ENCODE measurements at places on chromosomes 2 and 18. TPM values are rescaled to one million over a fixed set of nuclear protein-coding genes. Genes with fewer than 3 reads are reported as not detected.

Gene SEPTIN10
- 57.9 TPM for total RNA-seq

Gene PAIP2B
- total RNA-seq = 99.5 TPM

Gene NMUR1
- total RNA-seq = 0.21 TPM

Gene IL1A
- not detected for total RNA-seq

DNA sequence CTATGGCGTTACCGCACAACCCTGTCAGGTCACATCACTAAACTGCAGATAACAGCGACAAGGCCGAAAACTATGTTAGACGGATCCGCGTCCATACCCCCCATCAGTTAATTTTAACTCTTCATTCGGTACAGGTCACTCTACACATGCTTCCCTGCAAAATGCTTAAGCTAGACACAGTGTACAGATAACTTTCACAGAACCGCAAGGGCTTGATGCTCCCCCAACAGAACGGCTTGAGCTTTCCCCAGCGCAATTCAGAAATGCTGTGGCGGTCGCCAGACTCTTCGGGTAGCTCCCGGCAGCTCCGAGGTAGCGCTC, 283 bp upstream of the RBBP8 start:
- H3K4me3 ChIP-seq = peak overlapping the region; percentile 94
- H3K36me3 ChIP-seq = peaks cover 7% of the 10 kb centered on the region
- H3K27me3 ChIP-seq = no peaks in the 10 kb centered on the region

DNA sequence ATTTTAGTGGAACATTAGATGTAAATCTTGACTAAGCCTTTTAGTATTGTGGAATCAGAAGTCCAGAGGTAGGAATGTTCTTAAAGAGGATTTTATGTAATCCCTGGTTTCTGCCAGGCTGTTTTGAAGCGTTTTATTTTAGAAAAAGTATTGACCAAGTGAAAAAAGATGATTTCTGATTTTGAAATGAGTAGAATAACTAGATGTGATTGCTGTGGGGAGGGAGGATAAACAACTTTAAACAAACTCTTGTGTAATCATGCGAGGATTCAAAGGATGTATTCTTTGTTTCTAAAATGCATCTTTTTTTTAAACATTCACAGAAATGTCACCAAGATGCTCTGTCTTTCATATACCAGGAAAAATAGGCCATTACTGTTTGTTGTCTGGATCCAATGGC, 53.9 kb downstream of the PHLPP1 start:
- no peak for DNase-seq
- no peak overlapping the region for H3K4me3 ChIP-seq
- H3K4me1 ChIP-seq = peaks cover 22% of the 10 kb centered on the region
- H3K27me3 ChIP-seq = no peaks in the 10 kb centered on the region
- H3K27ac ChIP-seq = no peak overlapping the region
- no peaks in the 10 kb centered on the region for H3K36me3 ChIP-seq

DNA sequence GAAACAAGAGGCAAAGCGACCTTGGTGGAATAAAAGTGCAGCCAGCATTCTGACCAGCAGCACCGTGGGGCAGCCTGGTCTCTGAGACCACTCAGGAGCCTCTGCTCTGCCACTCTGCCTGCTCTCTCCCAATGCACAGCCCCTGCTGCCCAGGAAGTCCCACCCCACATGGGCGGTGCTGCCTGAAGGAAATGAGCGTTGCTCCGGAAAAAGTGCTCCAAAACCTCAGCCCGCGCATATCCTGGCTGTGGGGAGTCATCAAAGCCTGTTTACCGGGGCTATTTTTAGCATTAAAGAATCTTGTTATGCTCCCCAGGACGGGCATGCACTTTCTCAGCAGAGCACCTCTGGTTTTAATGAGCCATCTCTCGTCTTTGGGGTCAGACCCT, 54.5 kb downstream of the EPAS1 start:
- peaks cover 3% of the 10 kb centered on the region for H3K36me3 ChIP-seq
- H3K4me3 ChIP-seq = peak overlapping the region; percentile 22
- H3K4me1 ChIP-seq = peaks cover 98% of the 10 kb centered on the region
- peak; percentile 75 for DNase-seq

DNA sequence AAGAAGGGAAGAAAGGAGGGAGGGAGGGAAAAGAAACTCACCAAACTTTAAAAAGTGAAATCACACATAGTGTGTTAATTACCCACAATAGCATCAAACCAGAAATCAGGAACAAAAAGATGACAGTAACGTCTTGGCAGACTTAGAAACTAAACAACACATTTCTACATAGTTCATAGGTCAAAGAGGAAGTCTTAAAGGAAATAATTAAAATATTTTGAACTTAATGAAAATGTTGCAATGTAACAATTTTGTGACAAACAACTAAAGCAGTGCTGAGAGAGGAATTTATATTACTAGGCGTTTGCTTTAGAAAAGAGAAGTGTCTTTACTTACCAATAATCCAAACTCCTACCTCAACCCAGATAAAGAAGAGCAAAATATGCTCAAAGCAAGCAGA, 505.0 kb upstream of the ID2 start:
- H3K27ac ChIP-seq = no peak overlapping the region
- no peak overlapping the region for H3K4me3 ChIP-seq
- no peak for DNase-seq
- no peaks in the 10 kb centered on the region for H3K4me1 ChIP-seq
- H3K27me3 ChIP-seq = no peaks in the 10 kb centered on the region

DNA sequence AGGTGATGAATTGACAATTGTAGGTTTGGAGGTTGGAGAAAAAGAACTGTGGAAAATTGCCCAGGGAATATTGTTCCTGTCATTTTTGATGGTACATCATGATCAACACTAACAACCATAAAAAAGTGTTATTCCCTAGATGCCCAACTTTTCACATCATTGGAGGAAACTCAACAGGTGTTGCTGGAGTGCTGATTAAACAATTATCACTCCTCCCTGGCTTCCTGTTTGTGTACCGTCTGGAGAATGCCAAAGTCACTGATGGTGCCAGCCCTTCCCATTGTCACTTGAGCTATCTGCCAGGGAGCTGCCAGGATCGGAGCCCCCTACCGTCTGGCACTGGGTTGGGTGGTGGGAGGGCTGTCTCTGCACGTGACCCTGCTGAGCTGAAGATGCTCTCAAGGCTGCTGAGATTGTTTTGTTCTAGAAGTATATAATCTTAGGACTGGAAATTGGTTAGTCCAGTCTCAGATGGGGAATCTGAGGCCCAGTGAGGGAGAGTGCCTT, 156.9 kb downstream of the PRKCE start:
- no peaks in the 10 kb centered on the region for H3K27me3 ChIP-seq
- peaks cover 23% of the 10 kb centered on the region for H3K4me1 ChIP-seq
- H3K36me3 ChIP-seq = no peaks in the 10 kb centered on the region
- no peak overlapping the region for H3K27ac ChIP-seq

DNA sequence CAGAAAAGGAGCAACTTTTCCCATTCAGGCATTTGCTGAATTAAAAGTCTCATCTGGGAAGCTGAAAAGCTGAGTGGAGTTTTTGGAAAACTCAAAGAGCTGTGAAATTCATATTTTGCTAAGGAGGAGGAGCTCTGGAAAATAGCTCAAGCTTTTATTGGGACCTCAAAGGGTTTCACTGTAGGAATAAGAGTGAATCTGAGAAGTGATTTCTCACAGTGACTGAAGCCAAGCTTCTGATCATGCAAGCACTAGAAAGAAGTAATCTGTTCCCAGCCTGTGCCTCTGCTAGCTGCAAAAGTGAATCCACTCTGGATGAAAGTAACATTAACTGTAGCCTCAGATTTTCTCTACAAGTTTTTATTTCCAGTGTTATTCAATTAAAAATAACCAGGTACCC, 283.3 kb downstream of the PTPRM start:
- H3K4me1 ChIP-seq = peaks cover 58% of the 10 kb centered on the region
- H3K27me3 ChIP-seq = no peaks in the 10 kb centered on the region
- no peak overlapping the region for H3K27ac ChIP-seq
- DNase-seq = no peak

- H3K4me1 ChIP-seq = no peaks in the 10 kb centered on the region
- no peak overlapping the region for H3K27ac ChIP-seq
- no peak for DNase-seq
Observed at GRCh38 chr2:99106913-99107312, 34.6 kb upstream of the C2orf15 start.

DNA sequence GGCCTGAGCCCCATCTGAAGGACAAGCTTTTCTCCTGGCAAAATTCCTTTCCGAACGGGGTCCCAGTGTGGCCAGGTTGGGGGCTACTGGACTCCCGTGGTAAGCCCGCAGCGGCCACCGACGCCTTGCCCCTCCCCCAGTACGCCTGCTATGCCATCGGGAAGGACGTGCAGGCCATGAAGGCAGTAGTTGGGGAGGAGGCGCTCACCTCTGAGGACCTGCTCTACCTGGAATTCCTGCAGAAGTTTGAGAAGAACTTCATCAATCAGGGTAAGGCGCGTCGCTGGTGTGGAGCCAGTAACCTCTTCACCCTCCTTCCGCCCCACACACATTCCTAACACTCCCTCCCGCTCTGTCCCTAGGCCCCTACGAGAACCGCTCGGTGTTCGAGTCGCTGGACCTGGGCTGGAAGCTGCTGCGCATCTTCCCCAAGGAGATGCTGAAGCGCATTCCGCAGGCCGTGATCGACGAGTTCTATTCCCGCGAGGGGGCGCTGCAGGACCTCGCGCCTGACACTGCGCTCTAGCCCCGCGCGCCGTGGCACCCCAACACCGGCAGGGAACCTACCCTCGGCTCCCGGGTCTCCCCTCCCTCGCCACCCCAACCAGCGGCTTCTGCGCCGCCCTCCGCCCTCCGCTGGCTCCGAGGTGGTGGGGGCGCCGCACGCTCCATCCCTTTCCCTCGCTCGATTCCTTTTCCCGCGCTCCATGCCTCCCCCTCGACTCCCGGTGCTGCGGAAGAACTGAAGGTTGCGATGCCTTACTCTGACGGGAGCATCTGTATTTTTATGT, 13.6 kb upstream of the ANKRD53 start:
- peak overlapping the region; percentile 51 for H3K4me3 ChIP-seq
- peaks cover 8% of the 10 kb centered on the region for H3K4me1 ChIP-seq
- H3K27ac ChIP-seq = no peak overlapping the region
- H3K36me3 ChIP-seq = no peaks in the 10 kb centered on the region

DNA sequence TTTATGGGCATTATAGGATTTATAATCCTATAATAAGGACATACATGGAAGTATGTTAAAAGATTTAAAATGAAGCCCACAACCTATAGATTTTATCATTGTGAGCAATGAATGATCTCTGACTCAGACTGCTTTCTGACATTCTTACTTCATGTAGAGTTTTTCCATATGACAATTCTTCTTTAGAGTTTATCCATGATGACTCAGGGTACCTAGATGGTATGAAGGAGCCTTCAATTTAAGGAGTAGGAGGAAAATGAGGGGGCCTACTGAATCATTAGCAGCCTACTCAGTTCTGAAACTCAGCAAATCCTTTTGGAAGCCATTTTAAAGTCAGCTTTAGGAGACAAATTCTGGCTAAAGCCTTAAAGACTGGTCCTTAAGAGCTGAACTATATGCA, 10.4 kb downstream of the PELI1 start:
- DNase-seq = no peak
- H3K36me3 ChIP-seq = no peaks in the 10 kb centered on the region
- H3K4me3 ChIP-seq = no peak overlapping the region

DNA sequence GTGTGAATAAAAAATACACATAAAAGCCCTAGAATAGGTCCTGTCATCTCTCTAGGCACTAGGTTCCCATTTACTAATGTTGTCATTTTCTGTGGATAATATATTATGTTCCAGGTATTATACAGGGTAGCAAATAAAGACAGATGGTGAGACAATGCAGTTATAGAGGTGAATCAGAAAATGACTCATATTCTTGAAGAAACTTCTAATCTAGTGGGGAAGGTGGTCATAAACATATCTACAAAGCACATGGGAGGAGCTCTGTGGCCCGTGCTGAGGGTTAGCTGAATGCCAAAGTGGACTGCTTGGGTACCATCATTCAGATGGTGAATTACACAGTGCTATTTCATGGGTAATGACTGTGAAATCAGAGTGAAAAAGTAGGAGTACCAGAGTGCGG, 700.9 kb downstream of the ERBB4 start:
- no peak for DNase-seq
- no peaks in the 10 kb centered on the region for H3K4me1 ChIP-seq
- H3K36me3 ChIP-seq = no peaks in the 10 kb centered on the region
- H3K27me3 ChIP-seq = no peaks in the 10 kb centered on the region
- no peak overlapping the region for H3K4me3 ChIP-seq

- H3K27me3 ChIP-seq = no peaks in the 10 kb centered on the region
- no peaks in the 10 kb centered on the region for H3K4me1 ChIP-seq
- no peak overlapping the region for H3K4me3 ChIP-seq
Observed at GRCh38 chr18:68033466-68033865, 516.9 kb upstream of the DSEL start.

- H3K27me3 ChIP-seq = no peaks in the 10 kb centered on the region
- no peaks in the 10 kb centered on the region for H3K36me3 ChIP-seq
- peaks cover 2% of the 10 kb centered on the region for H3K4me1 ChIP-seq
- no peak for DNase-seq
- H3K27ac ChIP-seq = no peak overlapping the region
Observed at GRCh38 chr18:13445241-13445897, 226.8 kb downstream of the LDLRAD4 start.

DNA sequence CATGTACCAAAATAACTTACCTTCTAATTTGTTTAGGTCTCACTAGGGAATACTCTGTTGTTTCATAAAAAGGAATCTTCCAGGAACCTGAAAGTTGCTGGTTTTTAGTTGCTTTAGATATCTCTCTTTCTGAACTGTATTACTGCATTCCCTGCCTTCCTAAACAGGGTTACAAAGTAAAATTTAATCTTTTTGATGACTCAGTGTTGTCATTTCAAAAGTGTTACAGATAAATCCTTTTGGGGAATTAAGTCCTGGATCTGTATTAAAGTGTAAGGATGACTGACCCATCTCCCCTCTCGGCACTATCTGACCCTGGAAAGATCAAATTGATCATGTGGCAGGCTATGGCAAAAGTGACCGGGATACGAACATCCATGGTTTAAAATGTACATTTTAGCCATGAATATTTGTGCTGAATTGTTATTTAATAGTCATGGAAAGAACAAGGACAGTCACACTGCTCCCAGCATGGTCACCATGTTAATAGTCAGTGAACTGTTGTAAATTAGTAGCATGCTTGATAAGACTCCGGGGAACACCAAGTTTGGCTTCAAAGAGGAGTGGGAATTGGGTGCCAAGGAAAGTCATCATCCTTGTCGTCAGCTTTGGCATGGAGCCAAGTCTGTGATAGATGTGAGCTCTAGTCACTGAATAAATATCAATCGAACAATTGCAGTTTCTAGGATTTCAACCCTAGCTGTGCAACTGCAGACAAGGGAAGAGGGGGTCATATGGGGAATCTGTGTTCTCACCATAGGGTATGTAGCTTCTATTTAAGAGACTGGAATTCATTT, 4.2 kb downstream of the PLEKHA3 start:
- peaks cover 38% of the 10 kb centered on the region for H3K4me1 ChIP-seq
- H3K36me3 ChIP-seq = no peaks in the 10 kb centered on the region
- DNase-seq = peak; percentile 64
- H3K27ac ChIP-seq = peak overlapping the region; percentile 32
- H3K27me3 ChIP-seq = no peaks in the 10 kb centered on the region

Data from heart right ventricle (tissue), 16 donors.